ENCODE measurements at places on chromosomes 2 and 18.
A peak's percentile ranks its signal among the peaks of the same experiment; 100 is the strongest.

- no peak for DNase-seq
Observed at GRCh38 chr2:126264625-126265024, 391.3 kb upstream of the GYPC start.

DNA sequence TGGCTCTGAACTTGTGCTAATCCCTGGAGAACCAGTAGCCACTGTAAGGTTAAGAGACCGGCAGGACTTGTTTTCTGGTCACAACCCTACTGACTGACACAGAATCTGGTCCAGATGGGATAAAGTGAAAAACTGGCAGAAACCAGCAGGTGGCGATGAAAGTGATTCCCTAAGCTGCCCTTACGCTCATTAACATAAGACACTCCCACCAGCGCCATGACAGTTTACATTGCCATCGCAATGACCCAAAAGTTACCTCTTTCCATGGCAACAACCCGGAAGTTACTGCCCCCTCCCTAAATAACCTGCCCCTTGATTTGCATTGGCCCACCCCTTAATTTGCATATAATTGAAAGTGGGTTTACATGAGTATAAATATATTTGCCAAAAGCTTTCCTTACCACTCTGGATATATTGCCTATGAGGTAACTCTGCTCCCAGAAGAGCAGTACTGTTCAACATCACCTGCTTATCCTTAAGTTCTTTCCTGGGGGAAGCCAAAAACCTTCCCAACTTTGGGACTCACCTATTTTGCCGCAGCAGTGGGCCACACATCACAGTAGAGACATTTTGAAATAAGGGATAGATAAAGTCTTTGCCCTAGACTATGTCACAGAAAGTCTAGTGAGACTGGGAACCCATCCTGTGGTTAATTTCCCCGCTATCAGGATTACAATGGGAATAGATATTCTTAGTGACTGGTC is 35.8 kb upstream of the AFF3 start:
- DNase-seq: peak; percentile 53

GRCh38 chr18:58452454-58453166 is 176.3 kb downstream of the ALPK2 start:
- DNase-seq: no peak

DNA sequence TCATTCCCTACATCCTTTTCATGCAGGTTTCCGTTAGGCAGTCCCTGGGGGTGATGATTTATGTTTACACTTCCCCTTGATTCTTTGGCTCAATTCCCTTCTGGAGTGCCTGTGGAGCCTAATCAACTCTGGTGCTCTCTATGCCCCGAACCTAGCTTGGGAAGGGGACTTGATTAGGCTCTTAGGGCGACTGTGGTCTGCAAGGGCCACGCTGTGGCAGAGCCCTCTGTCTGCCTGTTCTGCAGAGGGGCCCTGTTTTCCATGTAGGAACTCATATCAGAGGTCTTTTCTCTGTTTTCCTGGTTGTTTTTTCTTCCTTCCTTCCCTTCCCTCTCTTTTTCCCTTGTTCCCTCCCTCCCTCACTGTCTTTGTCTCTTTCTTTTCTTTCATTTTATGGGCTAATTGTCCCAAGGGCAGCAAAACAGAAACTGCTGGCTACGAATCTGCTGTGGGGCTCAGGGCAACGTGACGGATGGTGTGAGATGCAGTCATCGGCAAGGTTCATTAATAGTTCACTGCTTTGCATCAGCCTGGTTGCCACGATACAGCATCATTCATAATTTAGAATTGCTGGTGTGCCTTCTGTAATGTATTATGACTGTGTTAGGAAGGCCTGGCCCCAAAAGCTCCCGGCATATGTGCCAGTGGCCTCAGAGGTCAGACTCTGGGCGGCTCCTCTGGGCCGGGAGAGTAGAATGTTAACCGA is 134.5 kb downstream of the NAPG start:
- DNase-seq: no peak

- DNase-seq: no peak
Observed at GRCh38 chr2:129812654-129813053, 166.8 kb upstream of the RAB6C start.

DNA sequence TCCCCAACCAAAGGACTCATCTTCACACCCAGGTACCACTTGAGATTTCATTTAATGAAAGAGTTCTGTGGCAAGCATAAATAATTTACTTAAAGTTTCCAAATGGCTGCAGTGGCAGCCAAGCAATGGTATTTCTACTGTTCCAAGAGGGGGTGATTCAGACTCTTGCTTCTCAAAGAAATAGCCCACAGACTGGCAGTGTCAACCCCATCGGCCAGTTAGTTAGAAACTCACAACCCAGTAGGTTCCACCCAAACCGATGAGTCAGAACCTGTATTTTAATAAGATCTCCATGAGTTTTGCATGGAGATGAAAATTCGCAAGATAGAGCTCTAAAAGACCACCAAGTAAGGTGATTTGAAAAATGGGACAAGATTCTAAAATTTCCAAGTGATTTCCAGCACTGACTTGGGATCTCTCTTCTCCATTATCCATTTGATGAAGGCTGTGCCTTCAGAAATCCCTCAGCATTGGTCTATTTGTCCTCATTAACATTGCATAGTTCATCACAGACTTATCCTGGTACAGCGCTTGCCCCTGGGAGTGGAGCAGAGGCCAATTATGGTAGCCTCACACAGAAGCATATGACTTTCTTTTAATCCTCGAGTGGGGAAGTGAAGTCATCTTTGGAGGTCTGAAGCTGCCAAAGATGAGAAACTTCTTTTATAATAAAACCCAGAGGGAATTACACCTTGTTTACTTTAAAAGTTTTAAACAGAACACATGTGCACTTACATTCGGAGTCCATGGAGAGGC is 361.4 kb upstream of the ID2 start:
- DNase-seq: no peak

DNA sequence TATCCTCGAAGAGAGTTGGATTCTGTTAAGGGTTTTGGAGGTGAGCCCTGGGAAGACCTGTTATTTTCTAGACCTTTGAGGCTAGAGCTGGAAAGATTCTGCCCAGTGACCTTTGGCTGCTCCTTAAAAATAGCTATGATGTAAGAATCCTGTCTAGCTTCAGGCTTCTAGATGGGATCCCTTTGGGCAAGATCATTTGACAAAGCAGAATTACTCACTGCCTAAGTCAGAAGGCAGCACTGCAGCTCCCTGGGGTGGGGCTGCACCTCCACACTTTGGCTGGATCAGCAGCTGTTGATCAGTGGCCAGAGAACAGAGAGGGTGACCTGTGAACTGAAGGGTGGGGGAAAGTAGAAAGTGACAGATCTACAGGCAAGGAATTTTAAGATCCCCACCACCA is 103.8 kb downstream of the ASAP2 start:
- DNase-seq: no peak

All from stimulated activated CD8-positive, alpha-beta memory T cell treated with anti-CD3 and anti-CD28 coated beads, Interleukin-4, amount 100 ng/mL, for 48 hours (primary cell).